ENCODE measurements at places on chromosomes 16 and 17.

- DNase-seq: no peak
Measured at GRCh38 chr17:1906662-1907101, 76.9 kb downstream of the RPA1 start.

GRCh38 chr16:82182266-82183003, 12.4 kb upstream of the MPHOSPH6 start:
- no peak for DNase-seq

GRCh38 chr17:41527063-41528023, 765 bp downstream of the KRT19 start:
- no peak for DNase-seq

- peak; percentile 78 for DNase-seq
Measured at GRCh38 chr16:87635541-87636049, 33.3 kb downstream of the JPH3 start.

DNA sequence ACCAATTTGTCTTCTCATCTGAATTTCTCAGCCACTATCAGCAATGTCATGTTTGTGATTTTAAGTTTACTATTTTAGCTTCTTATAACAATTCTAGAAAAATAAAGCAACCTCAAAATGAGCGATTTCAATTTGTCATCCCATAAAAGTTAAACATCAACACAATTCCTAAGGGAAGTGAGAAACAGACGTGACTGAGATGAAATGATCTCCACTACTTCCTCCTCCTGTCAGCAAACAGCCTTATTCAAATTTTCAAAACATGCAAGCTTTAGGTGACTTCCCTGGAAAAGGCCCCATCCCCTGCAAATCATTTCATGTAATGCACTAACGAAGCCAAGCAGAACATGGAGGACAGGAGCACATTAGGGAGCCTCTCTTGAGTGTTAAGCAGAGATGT, 64.9 kb downstream of the ZNF652 start:
- no peak for DNase-seq
